ENCODE measurements at places on chromosomes 4 and X. TPM values are rescaled to one million over a fixed set of nuclear protein-coding genes. Genes with fewer than 3 reads are reported as not detected.

GRCh38 chrX:31224381-31225012, 152.7 kb upstream of the FTHL17 start:
- peaks cover 3% of the 10 kb centered on the region for H3K27me3 ChIP-seq
- H3K4me3 ChIP-seq = no peak overlapping the region
- no peak for DNase-seq
- no peak overlapping the region for H3K27ac ChIP-seq
- H3K36me3 ChIP-seq = no peaks in the 10 kb centered on the region
- H3K4me1 ChIP-seq = no peaks in the 10 kb centered on the region

DNA sequence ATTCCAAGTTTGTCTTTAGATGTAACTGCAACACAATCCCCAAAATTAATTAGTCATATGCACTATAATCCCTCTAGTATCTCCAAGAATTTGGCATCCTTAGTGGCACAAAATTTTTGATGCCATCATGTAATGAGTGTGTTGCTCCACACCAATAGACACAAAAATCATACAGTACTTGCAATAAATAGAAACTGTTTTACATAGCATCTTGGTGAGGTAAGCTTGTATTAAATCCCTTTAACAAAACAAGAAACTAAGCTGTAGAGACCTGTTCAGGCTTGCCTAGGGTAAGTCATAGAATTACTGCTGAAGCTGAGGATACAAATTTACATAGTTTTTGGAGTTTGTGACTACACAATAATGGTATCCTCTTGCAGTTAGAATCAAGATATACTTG, 64.5 kb upstream of the PRSS12 start:
- no peak overlapping the region for H3K27ac ChIP-seq
- no peaks in the 10 kb centered on the region for H3K27me3 ChIP-seq
- no peaks in the 10 kb centered on the region for H3K4me1 ChIP-seq
- H3K4me3 ChIP-seq = no peak overlapping the region
- H3K36me3 ChIP-seq = no peaks in the 10 kb centered on the region

GRCh38 chrX:152991123-152991522, 2.8 kb downstream of the PNMA5 start:
- DNase-seq = no peak
- H3K36me3 ChIP-seq = no peaks in the 10 kb centered on the region
- H3K27ac ChIP-seq = no peak overlapping the region
- peaks cover 7% of the 10 kb centered on the region for H3K27me3 ChIP-seq
- no peak overlapping the region for H3K4me3 ChIP-seq
- no peaks in the 10 kb centered on the region for H3K4me1 ChIP-seq

GRCh38 chr4:76655566-76656479, 220.8 kb downstream of the SHROOM3 start:
- H3K27ac ChIP-seq = no peak overlapping the region
- peaks cover 7% of the 10 kb centered on the region for H3K4me1 ChIP-seq
- no peaks in the 10 kb centered on the region for H3K27me3 ChIP-seq
- no peak for DNase-seq

DNA sequence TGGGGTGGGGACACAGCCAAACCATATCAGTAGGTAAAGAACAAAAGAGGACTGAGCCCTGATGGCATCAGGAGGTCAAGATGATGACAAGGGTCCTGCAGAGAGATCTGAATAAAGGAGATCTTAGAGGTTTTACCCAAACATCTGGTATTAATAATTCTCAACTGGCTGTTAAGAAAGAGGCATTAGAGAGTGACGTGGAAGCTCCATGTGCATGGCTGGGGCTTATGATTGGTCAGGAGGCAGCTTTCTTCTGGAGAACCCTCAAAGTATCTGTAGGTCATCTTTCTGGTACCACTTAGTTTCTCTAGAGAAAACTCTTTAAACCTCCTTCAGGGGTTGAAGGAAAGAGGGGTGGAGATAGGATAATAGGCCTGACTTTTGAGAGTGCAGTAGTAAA, 18.7 kb downstream of the MGST2 start:
- no peak overlapping the region for H3K4me3 ChIP-seq
- no peak for DNase-seq
- H3K27me3 ChIP-seq = no peaks in the 10 kb centered on the region
- peaks cover 2% of the 10 kb centered on the region for H3K4me1 ChIP-seq
- no peak overlapping the region for H3K27ac ChIP-seq

- no peaks in the 10 kb centered on the region for H3K4me1 ChIP-seq
- no peak overlapping the region for H3K27ac ChIP-seq
- H3K27me3 ChIP-seq = no peaks in the 10 kb centered on the region
- H3K36me3 ChIP-seq = peaks cover 10% of the 10 kb centered on the region
- peak; percentile 19 for DNase-seq
Measured at GRCh38 chrX:155086202-155086840, 15.0 kb downstream of the BRCC3 start.

DNA sequence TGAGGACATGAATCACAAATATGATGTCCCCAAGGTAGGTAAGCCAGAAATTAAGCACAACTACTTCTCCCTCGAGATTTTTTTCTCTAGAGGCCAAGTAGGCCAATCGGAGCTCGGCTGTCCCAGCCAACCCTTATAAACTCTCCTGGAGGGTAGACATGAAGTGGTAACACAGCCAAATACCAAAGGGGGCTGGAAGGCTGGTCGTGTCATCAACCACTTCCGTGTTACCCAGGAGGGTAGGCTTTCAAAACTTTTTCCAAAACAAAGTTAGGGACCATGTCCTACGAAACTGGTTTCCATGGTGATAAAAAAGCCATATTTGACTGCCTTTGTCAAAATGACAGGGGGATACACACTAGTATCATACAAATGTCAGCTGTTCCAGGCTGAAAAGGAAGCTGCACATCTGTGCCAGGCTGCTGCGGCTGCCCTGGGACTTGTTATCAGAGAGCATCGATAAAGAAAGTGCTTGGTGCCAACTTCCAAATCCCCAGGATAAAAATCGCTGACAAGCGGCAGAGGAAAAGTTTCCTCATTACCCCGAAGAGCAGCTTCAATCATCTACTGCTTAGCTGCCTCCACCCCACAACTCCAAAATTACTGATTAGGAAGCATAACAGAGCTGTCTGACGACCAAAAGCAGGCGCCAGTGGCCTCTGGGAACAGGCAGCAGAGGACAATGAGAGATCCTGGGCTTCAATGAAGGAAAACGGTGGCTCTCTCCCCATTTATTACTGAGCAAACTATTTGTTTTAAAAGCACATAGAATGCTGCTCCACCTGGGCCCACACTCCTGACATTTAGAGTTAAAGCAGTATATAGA, 20.8 kb downstream of the BCOR start:
- no peak overlapping the region for H3K4me3 ChIP-seq
- H3K27me3 ChIP-seq = peaks cover 65% of the 10 kb centered on the region
- no peak overlapping the region for H3K27ac ChIP-seq

- DNase-seq = peak; percentile 36
- no peaks in the 10 kb centered on the region for H3K27me3 ChIP-seq
- H3K4me1 ChIP-seq = peaks cover 38% of the 10 kb centered on the region
- no peak overlapping the region for H3K4me3 ChIP-seq
- peak overlapping the region; percentile 76 for H3K27ac ChIP-seq
Measured at GRCh38 chr4:10006601-10007435, 14.5 kb downstream of the SLC2A9 start.

- H3K27me3 ChIP-seq = no peaks in the 10 kb centered on the region
- peak overlapping the region; percentile 67 for H3K27ac ChIP-seq
- no peaks in the 10 kb centered on the region for H3K36me3 ChIP-seq
- H3K4me3 ChIP-seq = no peak overlapping the region
- peaks cover 4% of the 10 kb centered on the region for H3K4me1 ChIP-seq
Measured at GRCh38 chr4:69731847-69732246, 28.6 kb downstream of the SULT1B1 start.

- no peak overlapping the region for H3K4me3 ChIP-seq
- no peak overlapping the region for H3K27ac ChIP-seq
- DNase-seq = peak; percentile 84
- H3K4me1 ChIP-seq = no peaks in the 10 kb centered on the region
- no peaks in the 10 kb centered on the region for H3K36me3 ChIP-seq
Measured at GRCh38 chr4:17258106-17258505, 253.8 kb downstream of the QDPR start.

DNA sequence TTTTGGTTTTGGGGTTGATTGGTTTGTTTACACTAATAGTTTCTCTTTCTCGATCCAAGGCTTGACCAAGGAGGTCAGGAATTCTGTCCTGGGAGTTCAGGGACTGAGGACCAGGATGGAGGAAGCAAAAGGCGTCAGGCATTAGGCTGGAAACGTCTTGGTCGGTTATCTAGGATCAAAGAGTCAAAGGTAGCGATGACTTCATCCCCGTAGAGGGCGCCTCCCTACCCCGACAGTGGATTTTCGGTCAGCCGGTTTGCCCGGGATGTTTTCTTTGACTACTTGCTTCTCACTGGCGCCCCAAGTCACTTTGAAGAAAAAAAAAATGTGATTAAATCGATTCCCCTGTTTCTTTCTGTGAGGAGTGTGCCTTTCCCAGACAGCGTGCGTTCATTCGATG, 980 bp upstream of the FHDC1 start:
- no peak overlapping the region for H3K27ac ChIP-seq
- peaks cover 46% of the 10 kb centered on the region for H3K27me3 ChIP-seq
- H3K36me3 ChIP-seq = no peaks in the 10 kb centered on the region
- DNase-seq = no peak
- no peak overlapping the region for H3K4me3 ChIP-seq

GRCh38 chr4:102503301-102503746, 2.2 kb downstream of the NFKB1 start:
- peaks cover 8% of the 10 kb centered on the region for H3K4me1 ChIP-seq
- no peaks in the 10 kb centered on the region for H3K36me3 ChIP-seq
- H3K4me3 ChIP-seq = no peak overlapping the region
- no peaks in the 10 kb centered on the region for H3K27me3 ChIP-seq
- H3K27ac ChIP-seq = no peak overlapping the region

DNA sequence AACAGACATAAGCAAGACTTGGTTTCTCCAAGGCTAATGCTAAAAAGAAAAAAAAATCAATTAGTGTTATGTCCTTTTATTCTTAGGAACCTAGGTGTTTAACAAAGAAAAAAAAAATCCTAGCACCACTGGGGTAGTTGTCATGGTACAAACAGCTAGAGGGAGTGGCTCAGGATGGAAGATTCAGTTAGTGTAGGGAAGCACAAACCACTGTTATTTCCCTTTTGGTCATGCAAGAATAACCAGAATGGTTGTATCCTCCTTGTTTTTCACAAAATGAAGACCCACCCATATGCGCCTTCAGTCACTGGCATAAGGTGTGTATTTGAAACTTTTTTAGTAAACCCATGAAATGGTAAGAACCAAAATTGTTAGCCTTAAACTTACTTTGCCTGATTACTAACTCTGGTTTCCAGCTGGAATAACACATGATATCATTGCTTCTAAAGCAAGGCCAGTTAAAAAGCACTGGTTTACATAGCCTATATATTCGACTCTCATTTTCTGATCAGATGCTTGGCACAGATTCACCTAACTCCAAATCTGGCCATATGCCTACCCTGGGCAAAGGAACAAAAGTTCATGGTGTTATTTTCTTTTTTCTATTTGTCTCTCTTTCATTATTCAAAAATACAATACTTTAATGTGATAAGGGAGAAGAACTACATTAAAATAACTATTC, 132.6 kb downstream of the SCFD2 start:
- H3K4me3 ChIP-seq = no peak overlapping the region
- DNase-seq = peak; percentile 35
- no peak overlapping the region for H3K27ac ChIP-seq
- no peaks in the 10 kb centered on the region for H3K4me1 ChIP-seq
- no peaks in the 10 kb centered on the region for H3K27me3 ChIP-seq

DNA sequence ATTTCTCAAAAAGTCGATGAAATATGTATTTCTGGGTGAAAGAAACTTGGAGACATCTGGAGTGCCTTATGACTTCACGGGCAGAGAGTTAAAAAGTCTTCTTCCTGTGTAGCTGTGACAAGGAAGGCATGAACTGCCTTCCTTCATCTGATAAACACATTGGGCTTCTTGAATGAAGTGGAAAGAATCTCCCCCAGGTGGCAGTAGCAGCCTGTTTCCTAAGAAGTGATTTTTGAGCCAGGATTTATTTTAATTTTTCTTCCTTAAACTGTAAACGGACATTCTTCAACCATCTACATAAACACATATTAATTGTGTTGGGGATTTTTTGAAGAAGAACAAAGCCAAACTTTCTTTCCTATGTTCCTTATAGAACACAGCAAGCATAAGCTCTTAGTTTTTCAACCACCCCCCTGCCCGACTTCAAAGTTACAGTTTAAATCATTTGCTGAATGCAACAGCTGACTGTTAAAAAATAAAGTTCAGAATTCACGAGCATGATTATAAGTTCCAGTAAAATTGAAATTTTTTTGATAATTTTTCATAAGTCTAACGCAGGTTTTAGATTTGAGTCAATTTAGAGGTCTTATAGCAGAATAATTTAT, 980 bp upstream of the GIMD1 start:
- no peak overlapping the region for H3K4me3 ChIP-seq
- peak; percentile 89 for DNase-seq
- H3K4me1 ChIP-seq = no peaks in the 10 kb centered on the region
- H3K27ac ChIP-seq = no peak overlapping the region
- H3K27me3 ChIP-seq = no peaks in the 10 kb centered on the region

CXCL11 gene
- not detected for total RNA-seq

Measured in muscle of leg (tissue), 16 donors.